ENCODE measurements at places on chromosomes 4 and X.

- DNase-seq = no peak
Observed at GRCh38 chr4:20313237-20314030, 61.7 kb downstream of the SLIT2 start.

DNA sequence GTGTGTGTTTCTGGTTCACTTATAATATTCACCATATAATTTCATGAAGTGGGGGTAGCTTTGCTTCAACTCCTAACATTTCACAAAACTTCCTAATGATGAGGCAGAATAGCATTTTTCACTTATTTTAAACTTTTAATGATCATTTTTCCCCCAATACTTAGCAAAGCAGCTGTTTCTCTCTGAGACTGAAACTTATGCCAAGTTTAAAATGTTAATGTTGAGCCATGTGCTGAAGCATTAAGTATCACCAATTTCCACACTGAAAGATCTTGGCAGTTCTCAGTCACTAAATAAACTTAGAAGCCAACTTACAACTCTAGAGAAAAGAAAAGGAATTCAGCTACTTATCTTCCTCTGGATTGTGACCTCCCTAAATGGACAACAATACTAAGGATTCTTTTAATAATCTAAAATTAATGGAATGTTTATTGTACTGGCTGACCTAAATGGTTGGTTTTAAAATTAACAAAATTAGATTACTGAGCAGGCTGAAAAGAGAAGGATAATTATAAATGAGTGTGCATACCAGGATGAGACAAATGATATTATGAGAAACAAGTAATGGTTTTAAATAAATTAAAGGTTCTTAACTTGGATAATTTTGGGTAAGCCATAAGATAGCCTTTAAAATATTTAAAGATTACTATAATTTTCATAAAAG lies 1429.4 kb upstream of the ADGRL3 start:
- DNase-seq = no peak

DNA sequence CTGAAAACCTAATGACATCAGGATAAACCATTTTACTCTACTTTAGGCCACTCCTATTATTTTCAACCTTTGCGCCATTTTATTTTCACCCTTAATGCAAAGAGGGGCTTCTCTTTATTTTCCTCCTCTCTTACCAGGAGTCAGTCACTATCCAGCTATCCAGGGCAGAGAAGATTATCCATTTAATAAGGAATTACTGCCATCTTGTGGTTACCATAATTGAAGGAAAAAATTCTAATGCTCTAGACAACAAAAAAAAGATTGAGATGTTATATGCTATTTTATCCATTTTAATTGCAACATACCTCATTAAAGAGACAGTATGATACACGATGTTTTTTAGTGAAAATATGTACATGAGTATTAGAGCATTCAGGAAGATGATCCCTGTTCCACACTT lies 514.5 kb upstream of the FAM241A start:
- no peak for DNase-seq

DNA sequence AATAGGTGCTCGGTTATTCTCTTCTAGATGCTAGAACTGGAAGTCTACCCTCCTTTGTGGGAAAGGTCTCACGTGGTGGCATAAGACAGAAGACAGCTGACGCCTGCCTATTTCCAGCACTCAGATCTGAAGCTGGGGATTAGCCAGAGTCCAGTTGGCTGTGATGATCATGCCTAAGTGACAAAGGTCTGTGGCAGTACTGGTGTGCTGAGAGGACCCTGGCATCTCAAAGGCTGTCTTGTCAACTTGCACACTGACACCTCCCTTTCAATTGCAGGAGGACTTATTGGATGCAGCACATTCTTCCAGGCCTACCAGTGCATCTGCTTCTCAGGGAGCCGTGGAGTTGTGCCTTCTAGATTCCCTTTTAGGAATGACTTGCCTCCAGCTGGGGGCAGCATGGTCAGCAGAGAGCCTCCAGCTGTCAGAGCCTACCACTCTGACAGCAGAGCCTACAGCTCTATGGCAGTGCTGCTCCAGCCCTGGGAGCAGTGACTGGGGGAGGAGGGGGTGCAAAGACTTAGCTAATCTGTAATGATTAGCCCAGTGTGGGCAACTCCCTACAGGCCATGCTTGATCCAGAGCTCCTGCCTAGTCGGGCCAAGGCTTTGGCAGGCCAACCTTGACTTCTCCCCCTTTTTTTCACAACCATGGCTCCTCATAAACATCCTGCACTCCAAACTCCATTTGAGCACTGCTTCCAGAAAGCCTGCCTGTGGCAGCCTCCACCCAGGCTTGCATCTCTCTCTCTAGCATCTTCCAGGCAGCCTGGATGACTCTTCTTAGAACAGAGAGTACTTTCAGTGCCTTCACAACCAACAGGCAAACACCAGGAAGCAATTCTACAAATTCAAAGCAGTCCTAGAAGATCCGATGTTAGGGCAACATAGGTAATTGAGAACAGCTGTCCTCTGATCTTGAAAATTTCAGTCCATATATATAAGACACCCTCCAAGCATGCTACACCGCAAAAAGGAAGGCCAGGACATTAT lies 13.8 kb upstream of the FGFBP2 start:
- no peak for DNase-seq

- no peak for DNase-seq
Observed at GRCh38 chr4:42282081-42282901, 115.0 kb upstream of the SHISA3 start.

DNA sequence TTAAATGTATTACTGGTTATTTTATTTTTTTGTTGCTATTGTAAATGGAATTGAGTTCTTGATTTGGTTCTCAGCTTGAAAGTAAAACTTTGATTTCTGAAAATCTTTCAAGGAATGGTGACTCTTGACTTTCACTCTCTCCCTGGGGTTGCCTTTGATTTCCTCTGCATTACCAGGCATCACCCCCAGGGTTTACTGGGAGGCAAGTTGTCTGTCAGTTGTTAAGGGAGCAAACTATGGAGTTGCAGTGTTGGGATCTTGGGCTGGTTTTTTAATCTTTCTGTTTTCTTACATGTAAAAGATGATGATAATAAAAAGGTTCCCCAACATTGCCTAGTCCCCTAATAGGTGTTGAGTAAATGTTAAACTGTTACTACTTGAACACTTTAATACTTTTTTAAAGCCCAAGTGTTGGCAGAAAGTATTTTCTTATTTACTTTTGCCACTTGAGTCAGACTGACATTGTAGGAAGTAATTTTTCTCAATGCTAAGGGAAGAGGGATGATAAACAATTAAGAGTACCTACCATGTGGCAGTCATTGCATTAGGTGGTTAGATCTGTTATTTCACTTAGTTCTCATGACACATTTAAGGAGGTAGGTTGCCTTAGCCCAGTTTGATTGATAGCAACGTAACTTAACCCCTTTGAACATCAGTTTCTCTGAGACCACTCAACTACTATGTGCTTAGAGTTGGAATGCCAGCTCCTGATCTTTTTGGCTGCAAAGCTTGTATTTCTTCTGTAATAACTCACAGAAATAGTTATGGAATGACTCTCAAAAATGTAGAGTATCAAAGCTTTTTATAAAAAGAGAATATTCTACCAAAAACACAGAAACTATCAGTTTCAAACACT lies 67.1 kb downstream of the DCLK2 start:
- DNase-seq = no peak

GRCh38 chr4:138941037-138941436 lies 74.5 kb upstream of the NOCT start:
- no peak for DNase-seq

DNA sequence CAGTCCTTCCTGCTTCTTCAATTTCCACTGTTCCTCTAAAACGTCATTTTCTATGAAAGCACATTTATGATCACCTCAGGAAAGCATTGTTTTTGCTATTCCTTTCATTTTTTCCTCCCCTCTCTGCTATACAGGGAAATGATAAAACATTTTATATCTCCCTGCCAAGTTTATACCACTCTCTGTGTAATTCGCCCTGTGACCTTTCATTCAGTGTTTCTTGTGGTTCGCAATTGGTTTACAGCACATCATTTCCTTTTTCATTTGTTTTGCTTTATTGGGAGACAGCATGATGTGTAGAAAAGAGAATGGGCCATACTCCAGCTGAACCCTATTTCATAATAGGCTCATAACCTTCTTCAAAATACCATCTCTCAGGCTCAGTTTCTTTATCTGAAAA lies 99.9 kb upstream of the RAPGEF2 start:
- DNase-seq = no peak

GRCh38 chr4:169293343-169294176 lies 22.8 kb upstream of the SH3RF1 start:
- DNase-seq = no peak

- DNase-seq = no peak
Observed at GRCh38 chr4:123356921-123357320, 39.7 kb upstream of the SPRY1 start.

GRCh38 chrX:119981286-119982070 lies 37.9 kb upstream of the NKAP start:
- no peak for DNase-seq

All from effector CD4-positive, alpha-beta T cell (primary cell).